Kidney (tissue), 22 donors: ENCODE measurements at places on chromosomes 12 and 14.

GRCh38 chr12:60863421-60863820, 1267.6 kb downstream of the SLC16A7 start:
- DNase-seq = no peak

DNA sequence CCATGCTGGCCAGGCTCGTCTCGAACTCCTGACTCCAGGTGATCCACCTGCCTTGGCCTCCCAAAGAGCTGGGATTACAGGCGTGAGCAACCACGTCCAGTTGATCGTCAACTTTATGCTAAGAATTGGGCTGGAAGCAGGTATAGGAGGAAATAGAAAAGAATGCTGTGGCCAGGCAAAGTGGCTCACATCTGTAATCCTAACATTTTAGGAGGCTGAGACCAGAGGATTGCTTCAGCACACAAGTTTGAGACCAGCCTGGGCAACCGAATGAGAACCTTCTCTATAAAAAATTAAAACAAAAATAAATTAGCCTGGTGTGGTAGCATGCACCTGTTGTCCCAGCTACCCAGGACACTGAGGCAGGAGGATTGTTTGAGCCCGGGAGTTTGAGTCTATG, 37.1 kb upstream of the SNX6 start:
- no peak for DNase-seq

DNA sequence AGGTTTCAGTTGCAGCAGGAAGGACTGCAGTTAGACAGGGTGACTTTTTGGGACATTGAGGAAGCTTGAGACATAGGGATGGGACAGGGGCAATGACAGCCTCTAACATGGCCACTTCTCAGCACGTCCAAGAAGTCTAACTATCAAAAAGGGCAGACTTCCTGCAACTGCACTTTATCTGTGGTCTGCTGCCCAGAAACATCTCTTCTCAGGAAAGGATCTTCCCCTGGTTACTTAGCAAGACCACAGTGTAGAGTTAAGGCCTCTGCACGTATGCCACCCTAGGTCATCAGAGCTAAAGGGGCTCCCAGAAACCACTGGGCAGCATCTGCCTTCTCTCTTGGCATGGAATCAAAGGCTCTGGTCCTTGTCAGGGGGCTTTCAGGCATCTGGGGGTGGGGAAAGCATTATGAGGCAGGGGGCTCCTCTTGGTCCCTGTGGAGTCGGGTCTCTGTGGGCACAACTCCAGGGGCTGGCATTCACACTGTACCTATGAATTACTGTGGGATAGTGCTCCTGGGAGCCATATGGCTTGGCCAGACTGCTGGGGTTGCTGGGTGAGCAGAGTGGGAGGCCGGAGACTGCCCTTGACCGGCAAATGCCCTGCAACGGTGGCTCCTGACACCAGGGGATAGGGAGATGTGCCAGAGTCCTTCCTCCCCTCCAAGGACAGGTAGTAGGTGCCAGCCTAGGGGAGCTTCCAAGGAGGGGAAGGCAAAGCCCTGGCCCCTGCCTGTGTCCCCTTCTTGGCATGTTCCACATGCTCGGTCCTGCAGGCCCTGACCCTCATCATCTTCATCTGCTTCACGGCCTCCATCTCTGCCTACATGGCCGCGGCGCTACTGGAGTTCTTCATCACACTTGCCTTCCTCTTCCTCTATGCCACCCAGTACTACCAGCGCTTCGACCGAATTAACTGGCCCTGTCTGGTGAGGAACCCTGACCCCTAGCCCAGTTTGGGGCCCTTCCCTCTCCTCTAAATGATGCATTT, 1.0 kb downstream of the CMTM5 start:
- DNase-seq = no peak

- DNase-seq = peak; percentile 87
These were observed 149.0 kb upstream of the PRMT8 start for GRCh38 chr12:3342051-3342450.

DNA sequence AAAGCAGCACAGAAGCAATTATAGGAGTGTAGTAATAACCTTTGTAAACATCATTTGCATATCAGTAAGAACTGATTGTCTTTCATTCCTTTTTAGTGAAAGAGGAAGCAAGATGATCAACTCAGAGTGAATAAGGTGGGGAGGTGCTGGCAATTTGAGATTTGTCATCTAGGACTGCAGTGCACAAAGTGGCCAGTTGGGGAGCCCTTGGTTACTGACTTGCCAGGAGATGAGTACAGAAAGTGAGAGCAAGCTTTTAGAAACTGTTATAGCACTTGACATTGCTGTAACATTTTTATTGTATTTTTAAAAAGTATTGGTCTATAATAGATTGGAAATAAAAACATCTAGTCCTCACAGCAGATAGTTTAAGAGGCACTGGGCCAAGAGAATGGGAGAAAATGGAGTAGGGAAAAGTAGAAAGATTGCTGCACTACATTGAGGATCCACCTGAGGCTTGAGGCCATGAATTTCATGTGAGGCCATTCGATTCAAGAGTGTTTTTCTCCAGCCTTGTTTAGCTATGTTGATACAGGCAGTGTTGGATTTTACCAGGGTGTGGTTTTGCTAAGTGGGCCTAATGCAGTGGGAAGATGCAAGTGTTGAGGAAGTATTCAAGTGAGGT, 98.2 kb downstream of the SNAPC1 start:
- DNase-seq = no peak

DNA sequence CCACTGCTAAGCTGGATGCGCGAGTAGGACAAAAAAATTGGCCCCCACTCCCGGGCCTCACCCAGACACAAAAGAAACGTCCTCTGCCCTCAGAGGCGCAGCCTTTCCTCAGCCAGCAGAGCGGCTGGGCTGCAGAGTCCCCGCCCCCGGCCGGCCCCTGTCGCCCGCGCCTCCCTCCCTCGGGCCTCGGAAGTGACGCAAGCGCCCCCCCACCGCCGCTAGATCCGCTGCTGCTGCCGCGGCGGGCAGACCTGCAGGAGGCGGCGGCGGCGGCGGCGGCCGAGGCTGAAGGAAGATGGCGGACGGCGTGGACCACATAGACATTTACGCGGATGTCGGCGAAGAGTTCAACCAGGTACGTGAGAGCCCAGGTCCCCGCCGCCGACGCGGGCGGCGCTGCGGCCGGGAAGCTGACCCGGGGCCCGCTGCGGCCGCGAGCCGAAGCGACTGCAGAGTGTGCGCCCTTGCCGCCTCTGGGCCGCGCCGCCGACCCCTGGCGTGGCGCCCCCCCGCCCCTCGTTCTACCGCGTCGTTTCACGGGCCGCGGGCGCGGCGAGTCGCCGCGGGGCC, at the start of gene CPSF6:
Gene CPSF6 (plus strand): TSS at position 218 of the 570 bp plus-strand sequence. CDS start 78 bp downstream, at position 296.
- DNase-seq = peak; percentile 99

DNA sequence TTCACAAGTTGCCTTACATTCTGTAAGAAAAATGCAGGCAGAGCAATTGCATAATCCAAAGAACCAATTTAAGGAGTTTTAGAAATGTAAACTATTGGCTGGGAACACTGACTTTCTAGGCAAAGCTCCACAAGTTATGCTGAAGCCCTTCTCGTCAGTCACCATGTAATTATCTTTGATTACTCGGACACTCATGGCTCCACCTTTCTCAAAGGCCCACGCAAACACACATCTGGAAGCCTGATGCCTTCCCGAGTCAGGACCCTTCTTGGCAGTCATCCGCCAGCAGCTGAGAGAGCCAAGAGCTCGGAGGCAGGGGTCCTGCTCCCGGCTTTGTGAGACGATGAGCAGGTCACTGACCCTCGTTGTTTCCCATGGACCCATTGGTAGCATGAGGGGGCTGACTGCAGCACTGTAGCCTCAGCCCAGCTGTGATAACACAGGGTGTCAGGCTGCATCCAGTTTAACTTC, 202.2 kb downstream of the TMEM132D start:
- no peak for DNase-seq

DNA sequence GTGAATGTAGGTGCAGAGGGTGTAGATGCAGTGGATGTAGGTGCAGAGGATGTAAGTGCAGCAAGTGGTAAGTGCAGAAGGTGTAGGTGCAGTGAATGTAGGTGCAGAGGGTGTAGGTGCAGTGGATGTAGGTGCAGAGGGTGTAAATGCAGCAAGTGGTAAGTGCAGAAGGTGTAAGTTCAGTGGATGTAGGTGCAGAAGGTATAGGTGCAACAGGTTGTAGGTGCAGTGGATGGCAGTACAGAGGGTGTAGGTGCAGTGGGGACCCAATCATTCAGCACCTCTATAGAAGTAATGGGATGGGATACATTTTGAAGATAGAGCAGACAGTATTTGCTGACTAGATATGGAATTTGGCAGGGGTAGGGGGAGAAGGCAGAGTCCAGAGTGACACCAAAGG, 85.0 kb downstream of the HECTD4 start:
- DNase-seq = no peak

DNA sequence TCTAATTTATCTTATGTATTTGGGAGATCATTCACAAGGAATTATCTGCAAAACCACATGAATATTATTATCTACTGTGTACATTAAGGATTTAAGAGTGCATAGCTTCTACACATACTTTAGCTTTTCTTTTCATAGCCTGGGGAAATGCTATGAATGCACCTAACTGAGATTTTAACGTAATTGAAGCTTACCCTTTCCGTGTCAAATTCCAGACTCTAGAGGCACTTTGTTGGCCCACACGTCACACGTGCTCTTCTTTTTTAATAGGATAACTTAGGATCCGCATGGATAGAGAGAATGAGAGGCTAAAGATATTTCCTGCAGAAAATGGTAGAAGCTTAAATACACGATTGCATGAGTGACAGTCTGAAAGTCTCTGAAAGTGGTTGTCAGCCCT, 481.1 kb downstream of the PCNX1 start:
- DNase-seq = no peak

DNA sequence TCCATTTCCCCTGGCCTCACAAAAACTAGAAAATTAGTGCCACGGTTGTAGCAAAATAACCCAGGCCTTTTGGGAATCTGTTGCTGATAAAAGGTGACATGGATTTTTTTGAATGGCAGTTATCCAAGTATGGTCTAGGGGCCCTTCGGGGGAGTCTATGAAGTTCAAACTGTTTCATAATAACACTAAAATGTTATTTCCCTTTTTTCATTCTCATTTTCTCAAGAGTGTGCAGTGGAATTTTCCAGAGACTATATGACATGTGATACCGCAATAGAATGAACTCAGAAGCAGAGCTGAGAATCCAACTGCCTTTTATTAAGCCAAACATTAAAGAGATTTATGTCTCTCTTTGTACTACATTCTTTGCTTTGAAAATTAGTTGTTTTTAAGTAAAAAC, 26.9 kb downstream of the GSTZ1 start:
- DNase-seq = peak; percentile 74

DNA sequence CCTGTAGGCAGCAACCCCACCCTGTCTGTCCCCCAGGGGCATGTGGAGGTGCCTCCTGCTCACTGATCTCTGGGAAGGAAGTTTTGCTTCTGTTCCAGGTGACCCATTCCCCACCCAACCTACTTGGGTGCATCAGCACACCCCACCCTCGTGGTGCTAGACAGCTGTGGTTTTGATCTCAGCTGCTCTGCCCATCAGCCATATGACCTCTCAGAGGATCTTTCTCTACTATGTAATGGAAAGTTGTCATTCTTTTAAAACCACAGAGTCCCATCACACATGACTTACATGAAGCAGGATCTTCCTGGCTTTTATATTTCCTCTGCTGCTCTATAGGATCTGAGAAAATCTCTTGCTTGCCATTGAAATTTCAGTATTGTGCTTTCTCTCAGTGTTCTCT, 13.5 kb upstream of the KRT82 start:
- no peak for DNase-seq

DNA sequence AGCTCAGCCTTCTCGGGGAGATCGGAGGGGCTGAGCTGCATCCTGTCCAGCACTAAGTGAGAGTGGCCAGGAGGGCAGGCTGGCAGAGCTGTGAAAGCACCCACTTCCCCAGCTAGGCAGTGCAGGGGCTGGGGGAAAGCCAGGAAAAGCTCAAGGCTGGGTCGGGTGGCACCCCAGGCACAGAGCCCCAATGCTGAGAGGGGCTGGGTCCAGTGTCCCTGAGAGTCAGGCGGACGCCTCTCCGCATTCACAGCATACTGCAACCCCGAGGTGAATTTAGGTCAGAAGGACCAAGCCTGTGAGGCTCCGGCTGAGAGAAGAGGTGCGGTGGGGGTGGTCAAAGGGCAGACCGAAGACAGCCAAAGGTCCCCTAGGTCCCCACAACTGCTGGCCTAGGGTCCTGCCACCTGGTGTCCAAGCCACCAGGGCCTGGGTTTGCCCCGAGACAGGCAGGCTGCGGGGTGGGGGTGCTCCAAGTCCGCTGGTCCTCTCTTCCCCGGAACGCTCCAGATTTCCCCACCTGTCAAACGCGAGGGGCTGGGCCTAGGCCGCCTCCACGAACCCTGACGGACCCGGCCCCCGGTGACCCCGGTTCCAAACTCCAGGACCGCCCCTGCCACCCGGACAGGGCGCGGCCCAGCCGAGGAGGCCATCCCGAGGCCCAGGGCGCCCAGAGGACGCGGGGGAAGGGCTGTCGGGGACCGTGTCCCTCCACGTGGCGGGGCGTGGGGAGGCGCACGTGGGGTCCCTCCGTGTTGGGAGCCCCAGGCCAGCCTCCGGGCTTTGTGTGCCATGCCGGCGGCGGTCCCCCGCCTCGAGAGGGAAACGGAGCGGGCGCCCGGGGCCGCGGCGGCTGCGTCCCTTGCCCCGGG, 527 bp downstream of the CAMKK2 start:
- peak; percentile 47 for DNase-seq

DNA sequence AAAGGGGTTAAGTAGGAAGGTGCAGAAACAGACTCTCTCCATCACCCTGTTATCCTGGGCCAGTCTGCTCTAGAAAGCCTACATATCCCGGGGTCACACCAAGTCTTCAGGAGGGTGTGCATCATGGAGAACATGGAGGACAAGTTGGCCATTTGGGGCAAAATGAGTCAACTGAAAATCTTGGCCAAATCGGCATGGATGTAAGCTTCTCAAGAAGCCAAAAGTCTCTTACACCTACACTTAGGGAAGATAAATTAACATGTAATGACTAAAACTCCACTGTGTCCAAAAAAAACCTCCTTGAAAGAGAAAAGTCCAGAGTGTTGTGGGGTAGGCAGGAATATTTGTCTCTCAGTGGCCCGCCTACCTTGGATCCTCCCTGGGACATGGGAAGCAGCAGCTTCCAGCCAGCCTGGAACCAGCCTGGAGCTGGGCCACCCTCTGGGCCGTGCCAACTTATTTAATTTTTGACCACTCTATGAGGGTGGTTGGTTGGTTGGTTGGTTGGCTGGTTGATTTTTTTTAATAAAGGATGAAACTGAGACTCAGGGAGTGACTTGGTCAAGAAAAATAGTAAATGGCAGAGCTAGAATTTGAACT, 17.9 kb upstream of the TC2N start:
- DNase-seq = peak; percentile 55

GRCh38 chr12:13164921-13165616, 31.5 kb upstream of the EMP1 start:
- no peak for DNase-seq

DNA sequence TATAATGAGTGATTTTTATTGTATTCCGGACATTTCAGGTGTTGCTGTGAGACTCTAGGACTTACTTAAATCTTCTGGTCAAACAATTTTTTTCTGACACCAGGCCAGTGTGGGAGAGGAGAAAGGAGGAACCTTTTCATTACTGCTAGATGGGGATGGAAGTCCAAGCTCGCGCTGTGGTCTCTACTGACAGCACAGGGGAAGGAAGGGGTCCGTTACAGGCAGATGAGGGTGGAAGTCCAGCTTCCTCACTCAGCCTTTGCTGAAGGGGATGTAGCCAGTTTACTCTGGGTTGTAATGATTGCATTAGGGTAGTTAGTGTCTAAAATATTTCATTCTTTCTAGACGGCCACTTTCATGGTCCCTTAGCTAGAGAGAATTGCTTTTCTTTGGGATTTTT, 26.3 kb upstream of the ST8SIA1 start:
- DNase-seq = no peak

- no peak for DNase-seq
These were observed 148.6 kb downstream of the ASCL1 start for GRCh38 chr12:103105971-103106597.

- peak; percentile 86 for DNase-seq
These were observed 594 bp upstream of the VCPKMT start for GRCh38 chr14:50116966-50117365.

GRCh38 chr12:118055865-118056773, 4.9 kb downstream of the WSB2 start:
- DNase-seq = no peak
